ENCODE measurements at places on chromosomes 3 and 15.

DNA sequence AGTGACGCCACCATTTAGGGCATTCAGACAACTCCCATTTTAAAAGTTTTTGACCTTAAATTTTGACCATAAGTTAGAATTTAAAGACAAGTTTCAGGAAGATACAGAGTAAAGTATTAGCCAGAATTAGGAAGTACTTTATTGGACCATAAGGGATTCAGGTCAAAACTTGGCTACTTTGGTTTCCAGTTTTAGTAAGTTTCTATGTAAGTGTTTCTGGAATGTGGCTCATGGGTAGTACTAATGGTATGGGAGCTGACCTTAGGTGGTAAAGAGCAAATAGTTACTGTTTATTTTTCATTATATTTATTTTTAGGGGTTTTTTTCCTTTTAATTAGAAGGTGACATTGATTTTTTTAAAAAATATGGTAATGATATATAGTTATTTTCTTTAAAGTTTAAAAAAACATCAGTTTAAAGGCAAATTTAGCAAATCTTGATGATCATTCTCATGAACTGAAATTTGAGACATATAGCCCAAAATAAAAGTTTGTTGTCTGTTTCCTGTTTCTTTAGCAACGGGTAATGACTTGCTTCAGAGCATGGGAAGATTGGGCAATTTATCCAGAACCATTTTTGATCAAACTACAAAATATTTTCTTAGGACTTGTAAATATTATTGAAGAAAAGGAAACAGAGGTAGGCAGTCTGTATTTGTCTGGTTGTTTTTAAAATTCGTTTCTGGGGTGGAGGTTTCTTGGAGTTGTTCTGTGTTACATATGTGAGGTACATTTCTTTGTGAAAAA is 34.3 kb downstream of the U2SURP start:
- no peak for DNase-seq

DNA sequence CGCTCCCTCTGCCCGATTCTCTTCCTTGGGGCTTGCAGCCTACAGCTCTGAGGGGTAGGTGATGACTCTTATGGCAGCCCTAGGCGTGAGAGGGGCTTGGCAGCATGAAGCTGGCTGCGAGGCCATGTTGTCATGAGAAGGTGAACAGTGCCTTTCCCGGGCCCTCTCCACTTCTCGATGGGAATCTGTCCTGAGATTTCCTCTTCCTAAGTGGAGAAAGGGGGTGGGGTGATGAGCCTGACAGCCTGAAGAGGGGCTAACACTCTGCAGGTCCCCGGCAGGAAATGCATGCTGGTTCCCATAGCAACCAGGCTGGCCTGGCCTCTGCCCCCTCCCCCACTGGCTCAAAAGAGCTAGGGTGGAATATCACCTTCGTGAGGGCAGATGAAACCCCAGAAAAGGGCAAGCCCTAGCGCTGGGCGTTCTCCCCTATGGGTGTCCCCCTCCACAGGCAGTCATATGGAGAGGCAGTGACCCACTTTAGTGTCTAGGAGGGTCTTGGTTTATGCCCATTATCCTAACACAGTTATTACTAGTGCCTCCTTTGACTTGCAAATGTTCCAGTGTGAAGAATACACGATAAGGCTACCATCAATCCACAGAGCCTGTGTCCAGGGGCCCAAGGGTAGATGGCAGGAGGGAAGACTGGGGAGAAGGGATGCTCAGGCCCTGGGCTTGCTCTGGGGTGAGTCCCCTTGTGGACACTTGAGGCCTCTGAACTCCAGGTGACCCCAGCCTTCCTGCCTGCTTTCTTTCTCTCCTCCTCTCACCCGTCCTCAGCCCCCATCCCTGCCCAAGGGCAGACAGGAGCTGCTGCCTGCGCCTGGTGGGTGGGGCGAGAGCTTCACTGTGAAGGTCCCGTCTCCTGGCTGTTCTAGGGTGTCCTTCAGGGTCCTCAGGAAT is 13.2 kb downstream of the EPHB3 start:
- DNase-seq: peak; percentile 77

DNA sequence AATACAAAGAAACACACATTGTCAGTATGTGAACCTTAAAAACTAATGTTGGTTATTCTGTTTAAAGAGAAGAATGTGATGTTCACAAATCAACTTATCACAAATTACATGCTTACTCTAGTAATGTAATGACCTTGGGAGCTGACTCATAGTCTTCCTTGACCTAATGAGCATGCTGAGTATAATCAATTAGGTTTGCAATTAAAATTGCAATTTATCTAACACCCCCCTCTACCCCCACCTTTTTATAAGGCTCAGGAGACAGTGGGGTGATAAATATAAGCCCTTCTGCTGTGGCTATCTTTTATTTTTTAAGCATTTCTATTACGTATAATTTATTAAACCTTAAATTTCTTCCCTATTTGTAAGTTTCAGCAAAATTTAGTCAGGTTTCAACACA is 947.8 kb upstream of the CFAP20DC start:
- DNase-seq: no peak

- no peak for DNase-seq
These were observed 24.9 kb downstream of the CX3CR1 start for GRCh38 chr3:39254806-39255449.

GRCh38 chr3:179921500-179921899 is 115.2 kb downstream of the PEX5L start:
- DNase-seq: peak; percentile 61

DNA sequence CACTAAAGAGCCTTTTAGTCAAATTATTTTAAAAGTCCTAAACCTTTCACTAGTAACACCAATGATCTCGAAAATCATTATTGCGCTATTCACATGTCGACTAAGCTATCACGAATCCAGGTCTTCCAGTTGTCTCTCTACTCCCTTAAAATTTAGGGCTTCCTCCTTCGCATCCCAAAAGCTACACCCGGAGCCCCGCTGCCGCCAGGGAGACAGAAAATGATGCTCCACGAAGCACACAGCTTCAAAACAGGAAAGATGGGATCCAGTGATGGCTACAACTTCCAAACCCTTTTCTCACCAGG is 253 bp downstream of the IFT80 start:
- DNase-seq: no peak

GRCh38 chr3:114879059-114880031 is 267.7 kb downstream of the ZBTB20 start:
- DNase-seq: no peak

DNA sequence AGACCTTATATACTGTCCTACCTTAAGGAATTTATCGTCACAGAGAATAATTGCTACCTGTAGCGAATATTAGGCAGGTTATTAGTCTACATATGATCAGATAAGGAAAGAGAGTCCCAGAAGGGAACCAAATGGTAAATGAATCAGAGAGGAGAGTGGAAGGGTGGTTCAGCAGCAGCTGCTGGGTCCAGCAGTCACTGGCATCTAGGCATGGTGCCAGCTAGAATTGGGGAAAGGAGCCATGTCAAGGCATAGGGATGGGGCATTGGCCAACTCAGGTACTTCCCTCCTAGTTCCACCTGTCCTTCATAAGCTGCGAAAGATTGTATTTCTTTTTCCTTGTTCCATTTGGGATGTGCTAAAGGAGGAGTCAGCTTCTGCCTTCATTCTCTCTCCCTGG is 23.4 kb downstream of the HACD3 start:
- DNase-seq: no peak

Measured in NCI-H526 (cell line).